ENCODE measurements at places on chromosomes 1 and 21. TPM values are rescaled to one million over a fixed set of nuclear protein-coding genes. Genes with fewer than 3 reads are reported as not detected.

GRCh38 chr1:206590025-206590758 is 22.1 kb downstream of the EIF2D start:
- no peak for DNase-seq

Gene ESRRG
- 0.52 TPM for total RNA-seq

GRCh38 chr1:87196110-87196827 is 132.4 kb upstream of the LMO4 start:
- no peak for DNase-seq

DNA sequence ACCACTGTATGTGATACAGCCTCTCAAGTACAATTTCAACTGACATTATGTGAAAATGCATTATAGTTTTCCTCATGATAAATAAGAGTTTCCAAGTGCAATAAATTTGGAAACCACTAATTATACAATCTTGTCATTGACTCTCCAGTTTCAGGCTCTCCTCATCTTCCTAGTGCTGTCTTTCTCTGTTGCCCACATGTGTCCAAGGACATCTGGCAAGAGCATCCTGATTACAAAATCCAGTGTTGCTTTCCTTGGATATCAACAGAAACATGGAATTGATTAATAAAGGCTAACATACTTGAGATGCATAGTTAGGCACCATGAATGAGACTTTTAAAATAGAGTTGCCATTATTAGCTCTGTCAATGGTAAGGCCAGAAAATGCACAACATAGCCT is 15.6 kb upstream of the MAP10 start:
- DNase-seq: no peak

- no peak for DNase-seq
Measured at GRCh38 chr1:182688436-182689205, 4.2 kb upstream of the RGS8 start.

DNA sequence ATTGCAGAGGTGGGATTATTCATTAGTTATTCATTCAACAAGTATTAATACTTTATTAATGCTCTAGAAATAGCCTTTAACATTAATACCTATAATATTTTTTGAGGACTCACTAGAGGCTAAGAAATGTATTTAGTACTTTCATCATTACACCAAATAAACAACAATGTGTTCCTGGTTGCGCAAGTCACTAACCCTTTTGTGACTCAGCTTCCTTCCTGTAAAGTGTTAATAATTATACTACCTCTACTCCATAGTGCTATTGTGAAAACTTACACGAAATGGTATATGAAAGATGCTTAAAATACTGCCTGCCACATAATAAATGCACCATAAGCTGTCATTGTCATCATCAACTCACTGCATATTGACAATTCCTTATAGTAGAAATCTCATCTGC is 431.0 kb downstream of the DPYD start:
- DNase-seq: peak; percentile 44

- DNase-seq: peak; percentile 89
Measured at GRCh38 chr1:24769656-24770651, 24.7 kb downstream of the CLIC4 start.

GRCh38 chr1:154729031-154729442 is 121.1 kb upstream of the ADAR start:
- DNase-seq: no peak

DNA sequence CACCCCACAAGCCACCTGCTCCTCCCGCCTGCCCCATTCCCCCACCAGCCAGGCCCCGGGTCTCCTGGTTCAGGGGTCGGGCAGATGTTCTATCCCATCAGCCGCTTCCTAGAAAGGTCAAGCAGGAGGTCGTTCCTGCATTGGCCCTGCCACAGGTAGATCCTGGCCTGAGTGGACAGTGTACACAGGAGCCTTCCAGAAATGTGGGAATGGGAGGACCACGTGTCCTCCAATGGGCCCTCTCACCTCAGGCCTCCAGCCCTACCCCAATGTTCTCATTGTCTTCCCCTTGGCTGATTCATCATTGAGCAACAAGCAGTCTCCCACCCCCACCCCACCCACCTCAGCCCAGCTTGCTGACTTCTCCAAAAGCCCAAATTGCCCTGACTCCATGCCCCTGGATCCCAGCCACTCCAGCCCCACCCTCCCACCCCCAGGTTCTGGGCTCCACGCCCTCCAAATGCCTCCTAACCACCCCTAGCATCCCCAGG is 2.1 kb downstream of the S100A16 start:
- no peak for DNase-seq

Gene MRPS21
- total RNA-seq: 55.5 TPM

DNA sequence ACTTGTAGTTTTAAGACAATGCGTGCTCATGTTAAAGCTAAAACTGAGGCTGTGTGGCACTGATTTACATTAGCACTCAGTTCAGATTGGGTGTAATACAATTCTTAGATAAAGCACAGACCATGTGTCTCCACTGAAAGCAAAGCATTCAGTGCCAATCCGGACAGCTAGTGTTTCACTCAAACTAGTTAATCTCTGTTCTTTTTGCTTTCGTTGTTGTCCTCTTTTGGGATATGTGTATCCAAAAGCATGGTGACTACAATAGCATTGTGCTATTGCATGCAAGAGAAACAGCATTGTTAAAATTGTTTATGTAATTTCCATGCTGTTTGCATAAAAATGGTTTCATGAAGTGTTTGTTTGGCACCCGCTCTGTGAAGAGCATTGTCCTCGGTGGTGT is 54.6 kb downstream of the F3 start:
- no peak for DNase-seq

Gene SGIP1
- total RNA-seq: 6.9 TPM

GRCh38 chr1:21663951-21664805 is 5.0 kb downstream of the RAP1GAP start:
- DNase-seq: no peak

GRCh38 chr1:19036041-19036812 is 79.8 kb upstream of the IFFO2 start:
- DNase-seq: no peak

- no peak for DNase-seq
Measured at GRCh38 chr1:244174922-244175521, 123.9 kb downstream of the ZBTB18 start.

DNA sequence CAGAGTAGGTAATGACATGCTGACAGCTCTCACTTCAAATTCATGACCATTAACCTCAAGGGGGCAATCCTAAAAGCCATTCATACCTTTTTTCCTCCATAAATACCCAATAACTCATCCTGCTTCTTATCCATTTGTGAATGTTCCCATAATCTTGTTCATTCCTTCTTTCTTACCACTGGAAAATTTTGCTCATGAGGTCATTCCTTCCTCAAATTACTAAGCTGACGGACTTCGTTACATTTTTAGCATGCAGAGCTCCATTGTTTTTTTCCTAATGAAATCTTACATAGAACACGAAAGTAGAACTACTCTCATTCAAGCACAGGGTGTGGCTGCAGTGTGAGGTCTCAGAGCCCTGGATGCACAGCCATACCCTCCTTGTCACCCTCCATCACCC is 276.5 kb upstream of the DPYD start:
- no peak for DNase-seq

Data from epithelial cell of proximal tubule (primary cell).